ENCODE measurements at places on chromosomes 5 and 9.

GRCh38 chr5:163770625-163771024 is 265.2 kb downstream of the MAT2B start:
- no peak for DNase-seq

DNA sequence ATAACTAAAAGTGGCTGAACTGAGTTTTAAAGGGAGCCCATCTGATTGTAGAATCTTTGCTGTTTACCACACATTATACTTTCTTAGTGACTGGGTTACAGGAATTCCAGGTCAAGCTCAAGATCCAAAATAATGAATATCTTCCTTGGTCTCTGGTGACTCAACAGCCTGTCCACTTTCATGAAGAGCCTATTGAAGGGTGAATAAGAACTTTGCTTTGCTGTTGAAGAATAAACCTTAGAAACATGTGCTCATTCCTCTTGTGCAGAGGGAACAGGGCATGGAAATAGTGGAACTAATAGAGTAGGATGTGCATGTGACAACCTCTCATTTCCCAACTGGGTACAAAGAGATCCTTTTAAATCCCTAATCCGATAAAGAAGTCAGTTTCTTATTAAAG is 21.4 kb downstream of the ALDH1A1 start:
- no peak for DNase-seq

- no peak for DNase-seq
Measured at GRCh38 chr9:112310826-112311225, 22.6 kb downstream of the PTBP3 start.

DNA sequence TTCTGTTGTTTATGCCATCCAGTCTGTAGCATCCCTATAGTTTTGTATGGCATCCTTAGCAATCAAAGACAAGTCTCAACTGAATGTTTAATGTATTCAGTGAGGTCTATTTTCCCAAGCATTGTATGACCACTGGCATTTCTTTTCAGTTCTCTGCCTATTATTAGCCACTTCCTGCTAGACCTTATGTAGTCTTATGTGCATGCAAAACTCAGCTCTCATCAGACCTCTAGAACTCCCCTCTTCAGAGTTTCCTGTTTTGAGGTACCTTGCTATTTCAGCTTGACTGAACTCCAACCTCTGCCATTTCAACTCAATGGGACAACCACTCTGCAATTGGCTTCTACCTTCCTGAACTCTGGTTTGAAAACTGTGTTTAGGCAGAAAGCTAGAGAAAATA is 113.2 kb downstream of the SLC25A46 start:
- DNase-seq: no peak

GRCh38 chr9:97895695-97896332 is 26.5 kb downstream of the TRMO start:
- DNase-seq: peak; percentile 69

- no peak for DNase-seq
Measured at GRCh38 chr5:10319202-10319851, 11.6 kb upstream of the CMBL start.

DNA sequence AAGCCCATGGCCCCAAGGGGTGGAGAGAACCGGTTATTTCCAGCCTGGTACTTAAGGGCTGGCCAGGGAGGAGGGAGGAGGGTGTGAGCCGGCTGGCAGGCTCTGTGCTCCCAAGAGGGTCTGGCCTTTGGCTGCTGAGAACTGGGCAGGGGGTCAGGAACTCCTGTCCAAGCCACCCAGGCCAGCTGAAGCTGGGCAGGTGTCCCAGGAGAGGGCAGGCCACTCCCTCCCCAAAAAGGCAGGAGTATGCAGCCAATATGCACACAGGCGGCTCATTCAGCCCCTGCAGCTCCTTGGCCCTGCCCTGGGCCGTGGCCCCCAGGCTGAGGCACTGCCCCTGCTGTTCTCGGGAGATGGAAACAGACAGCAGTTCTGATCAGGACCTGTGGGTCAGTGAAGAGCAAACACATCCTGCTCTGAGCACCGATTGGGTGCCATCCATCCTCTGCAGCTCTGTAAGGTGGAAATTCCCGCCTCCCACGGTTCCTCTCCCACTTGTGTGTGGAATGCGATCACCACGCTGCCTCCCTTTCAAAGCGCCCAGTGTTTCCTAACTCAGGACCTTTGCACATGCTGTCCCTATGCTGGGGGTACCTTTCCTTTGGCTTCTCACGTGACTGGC is 17.1 kb upstream of the KIF12 start:
- no peak for DNase-seq

- DNase-seq: no peak
Measured at GRCh38 chr9:135766251-135766650, 64.3 kb downstream of the KCNT1 start.

GRCh38 chr5:132259069-132259851 is 1.8 kb downstream of the PDLIM4 start:
- no peak for DNase-seq

GRCh38 chr5:56466136-56466816 is 233.1 kb upstream of the ANKRD55 start:
- peak; percentile 26 for DNase-seq

DNA sequence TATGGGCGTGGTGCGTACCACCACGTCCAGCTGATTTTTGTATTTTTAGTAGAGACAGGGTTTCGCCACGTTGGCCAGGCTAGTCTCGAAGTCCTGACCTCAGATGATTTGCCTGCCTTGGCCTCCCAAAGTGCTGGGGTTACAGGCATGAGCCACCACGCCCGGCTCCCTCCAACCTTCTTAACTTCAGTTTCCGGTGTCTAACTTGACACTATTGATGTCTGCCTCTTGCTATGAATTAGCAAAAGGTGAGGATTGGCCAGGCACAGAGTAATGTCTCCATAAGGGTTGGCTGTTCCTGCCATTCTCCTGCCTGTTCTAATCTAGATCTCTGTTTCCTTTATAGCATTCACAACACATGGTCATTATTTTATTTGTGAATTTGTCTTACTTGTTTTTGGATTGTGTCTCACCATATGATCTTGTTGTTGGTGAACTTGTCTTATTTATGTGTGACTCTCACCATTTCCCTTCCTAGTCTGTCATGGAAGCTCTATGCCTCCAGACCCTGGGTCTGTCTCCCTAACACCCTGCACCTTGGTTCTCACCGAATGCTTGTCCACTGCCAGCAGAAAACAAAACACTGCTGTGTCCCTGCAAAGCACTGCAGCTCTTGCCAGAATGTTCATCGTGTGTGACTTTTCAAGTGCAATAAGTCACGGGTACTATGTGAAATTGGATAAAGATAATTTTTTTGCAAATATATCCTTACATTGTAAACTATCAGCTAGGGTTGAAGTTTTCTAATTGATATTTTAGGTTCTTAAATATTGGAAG is 26.0 kb downstream of the BASP1 start:
- no peak for DNase-seq

GRCh38 chr9:74138182-74138581 is 359.0 kb upstream of the RORB start:
- no peak for DNase-seq

DNA sequence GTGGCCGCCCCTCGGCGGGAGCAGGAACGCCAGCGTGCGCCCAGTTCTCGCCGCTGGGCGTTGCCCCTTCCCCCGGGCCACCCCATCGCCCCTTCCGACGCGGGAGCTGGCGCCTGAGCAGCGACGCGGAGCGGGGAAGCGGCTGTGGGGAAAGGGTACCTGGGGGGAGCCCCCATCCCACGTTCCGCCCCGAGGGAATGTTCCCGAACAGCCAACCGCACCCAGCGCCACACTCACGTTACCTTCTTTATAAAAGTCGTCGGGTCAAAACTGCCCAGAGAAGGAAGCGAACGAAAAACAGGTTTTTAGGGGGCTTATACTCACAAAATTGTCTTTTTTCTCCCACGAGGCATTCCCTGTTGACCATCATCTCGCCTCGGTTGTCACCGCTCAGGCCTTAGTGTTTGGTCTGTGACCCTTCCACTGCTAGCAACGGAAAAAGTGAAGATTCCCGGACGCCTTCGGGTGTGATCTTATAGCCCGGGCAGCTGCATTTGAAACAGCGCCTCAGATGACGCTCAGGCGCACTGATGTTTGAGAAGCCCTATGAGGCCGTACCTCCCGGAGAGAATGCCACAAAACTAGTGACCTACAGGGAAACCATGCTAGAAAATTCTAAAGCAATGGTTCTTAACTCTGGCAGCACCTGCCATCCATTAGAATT is 475 bp upstream of the GOLM1 start:
- DNase-seq: peak; percentile 64

- DNase-seq: no peak
Measured at GRCh38 chr9:21608200-21608599, 126.1 kb upstream of the IFNE start.

GRCh38 chr5:22431406-22431805 is 421.7 kb downstream of the CDH12 start:
- no peak for DNase-seq

DNA sequence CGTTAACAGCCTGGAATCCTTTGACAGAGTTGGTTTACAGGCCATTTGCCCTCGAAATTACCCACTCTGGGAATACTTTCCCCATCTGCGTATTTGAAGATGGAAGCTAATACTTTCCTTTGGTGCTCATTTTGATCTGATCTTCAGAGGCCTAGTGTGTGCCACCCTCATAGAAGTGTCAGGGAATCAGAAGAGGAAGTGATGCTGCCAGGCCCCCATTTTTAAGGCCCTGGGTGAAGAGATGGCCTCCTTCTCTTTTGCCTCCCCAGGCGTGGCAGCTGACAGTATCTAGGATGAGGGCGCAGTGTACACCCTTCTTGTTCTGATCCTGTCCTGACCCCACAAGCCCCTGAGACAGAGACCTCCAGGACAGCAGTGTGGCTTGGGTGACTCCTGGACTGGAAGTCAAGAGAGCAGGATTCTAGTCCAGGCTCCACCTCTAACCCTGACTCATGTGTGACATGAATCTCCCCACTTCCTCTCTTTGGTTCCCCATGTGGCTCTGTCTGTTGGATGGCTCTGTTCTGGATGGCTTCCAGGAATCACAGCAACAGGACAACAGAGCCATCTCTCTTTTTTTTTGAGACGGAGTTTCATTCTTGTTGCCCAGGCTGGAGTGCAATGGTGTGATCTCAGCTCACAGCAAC is 27.8 kb downstream of the CSF1R start:
- peak; percentile 97 for DNase-seq

GRCh38 chr9:127463911-127464310 is 12.6 kb downstream of the LRSAM1 start:
- DNase-seq: peak; percentile 54

DNA sequence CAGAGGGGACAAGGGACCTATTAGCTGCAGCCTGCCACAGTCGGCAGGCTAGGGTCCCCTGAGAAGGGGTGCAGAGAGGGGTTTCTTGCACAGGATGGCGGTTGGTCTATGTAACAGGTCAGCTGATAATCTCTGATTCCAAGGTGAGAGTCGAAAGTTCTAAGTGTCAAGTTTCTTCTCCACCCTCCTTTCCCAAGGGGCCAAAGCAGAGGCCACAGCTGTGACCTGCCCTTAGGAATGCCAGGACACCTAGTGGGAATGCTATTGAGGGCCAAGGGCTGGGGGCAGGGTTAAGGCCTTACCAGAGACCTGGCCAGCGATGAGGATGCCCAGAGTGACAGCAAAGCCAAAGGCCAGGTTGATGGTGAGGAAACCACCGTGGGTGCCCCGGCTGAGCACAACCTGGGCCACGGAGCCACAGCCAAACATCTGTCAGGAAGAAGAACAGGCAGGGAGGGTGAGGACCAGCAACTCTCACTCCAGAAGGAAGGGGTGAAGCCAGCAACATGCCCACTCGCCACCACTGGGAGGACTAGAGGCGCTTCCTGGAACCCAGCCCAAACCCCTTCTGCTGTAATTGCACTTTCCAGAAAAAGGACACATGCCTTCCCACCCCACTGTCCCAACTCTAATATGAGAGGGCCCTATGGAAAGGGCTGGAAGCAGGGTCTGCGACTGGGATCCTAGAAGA is 3.8 kb downstream of the AQP3 start:
- DNase-seq: no peak

- DNase-seq: no peak
Measured at GRCh38 chr9:129353697-129354336, 175.8 kb upstream of the IER5L start.

DNA sequence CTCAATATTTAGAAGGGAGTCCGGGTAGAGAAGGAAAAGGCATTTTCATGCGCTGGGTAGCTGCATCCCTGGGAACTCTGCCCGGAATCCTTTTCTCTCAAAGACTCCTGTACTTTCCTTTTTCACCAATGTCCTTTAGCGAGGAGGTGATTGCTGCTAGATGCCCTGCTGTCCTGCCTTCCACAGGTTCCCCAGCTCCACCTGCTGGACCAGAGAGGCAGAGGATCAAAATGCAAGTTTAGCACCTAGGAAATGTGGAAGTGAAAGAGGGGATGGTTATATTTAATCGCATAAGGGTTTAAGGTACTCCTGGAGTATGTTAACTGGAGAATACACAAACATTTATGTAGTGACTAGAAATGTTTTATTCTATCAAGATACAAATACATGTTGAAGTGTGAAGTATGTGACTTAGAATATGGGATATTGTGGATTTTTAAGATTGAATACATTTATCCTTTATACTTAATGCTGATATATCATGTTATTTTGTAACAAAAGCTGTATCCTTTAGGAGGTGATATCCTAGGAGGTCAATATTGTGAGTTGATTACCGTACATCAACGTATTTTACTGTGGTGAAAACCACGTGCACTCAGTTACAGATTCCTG is 145.7 kb downstream of the ARHGAP26 start:
- DNase-seq: peak; percentile 32

- DNase-seq: no peak
Measured at GRCh38 chr9:36222449-36222848, 31.7 kb downstream of the CLTA start.

- peak; percentile 58 for DNase-seq
Measured at GRCh38 chr5:131142970-131143617, 22.0 kb downstream of the HINT1 start.

- peak; percentile 75 for DNase-seq
Measured at GRCh38 chr9:34547960-34548611, 25.3 kb upstream of the ENHO start.

GRCh38 chr9:109477258-109478050 is 20.7 kb downstream of the PTPN3 start:
- DNase-seq: no peak

DNA sequence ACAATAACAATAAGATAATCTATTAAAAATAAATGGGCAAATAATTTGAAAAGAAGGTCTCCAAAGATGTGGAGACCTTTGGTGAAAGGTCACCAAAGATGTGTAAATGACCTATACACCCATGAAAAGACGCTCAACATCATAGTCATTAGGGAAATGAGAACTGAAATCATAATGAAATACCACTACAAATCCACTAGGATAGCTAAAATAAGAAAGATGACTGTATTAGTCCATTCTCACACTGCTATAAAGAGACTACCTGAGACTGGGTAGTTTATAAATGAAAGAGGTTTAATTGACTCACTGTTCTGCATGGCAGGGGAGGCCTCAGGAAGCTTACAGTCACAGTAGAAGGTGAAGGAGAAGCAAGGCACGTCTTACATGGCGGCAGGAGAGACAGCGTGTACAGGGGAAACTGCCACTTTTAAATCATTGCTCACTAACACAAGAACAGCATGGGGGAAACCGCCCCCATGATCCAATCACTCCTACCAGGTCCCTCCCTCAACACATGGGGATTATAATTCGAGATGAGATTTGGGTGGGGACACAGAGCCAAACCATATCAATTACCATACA is 339.6 kb downstream of the ENC1 start:
- no peak for DNase-seq

DNA sequence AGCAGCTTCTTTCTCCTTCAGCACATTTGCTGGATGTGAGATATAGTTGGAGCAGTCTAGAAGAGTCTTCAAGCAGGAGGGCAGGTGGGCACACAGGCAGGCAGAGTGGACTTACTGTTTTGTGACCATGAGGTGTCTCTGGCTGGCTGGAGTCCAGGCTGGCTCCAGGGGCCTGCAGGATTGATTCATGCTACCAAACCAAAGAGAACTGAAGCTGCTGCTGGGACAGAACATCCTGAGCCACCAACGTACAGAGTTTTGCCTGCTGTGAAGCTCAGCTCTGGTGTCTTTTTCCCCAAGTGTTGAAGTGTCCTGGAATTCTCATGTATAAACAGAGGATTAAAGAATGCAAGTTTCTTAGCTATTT is 45.7 kb downstream of the CYSTM1 start:
- DNase-seq: no peak
